Pulmonary artery endothelial cell (primary cell): ENCODE measurements at places on chromosomes 5 and 9. TPM values are rescaled to one million over a fixed set of nuclear protein-coding genes. Genes with fewer than 3 reads are reported as not detected.

The SPINK4 gene
- total RNA-seq: not detected in 2 replicates

The ZBTB5 gene
- total RNA-seq: 7.5 and 11.5 TPM in 2 replicates

The PCDHA5 gene
- total RNA-seq: 0.04 and 0.07 TPM in 2 replicates

The OTP gene
- total RNA-seq: not detected in 2 replicates

The RALGPS1 gene
- total RNA-seq: 2.4 and 3.1 TPM in 2 replicates

The F2RL2 gene
- total RNA-seq: 0.66 and 1.8 TPM in 2 replicates

The CMBL gene
- 6.1 and 7.1 TPM in 2 replicates for total RNA-seq

The SLC35D2 gene
- total RNA-seq: 20.9 and 24.5 TPM in 2 replicates

The SHISAL2B gene
- total RNA-seq: not detected in 2 replicates

The SPEF2 gene
- total RNA-seq: 0.88 and 0.92 TPM in 2 replicates

The FCN1 gene
- not detected in 2 replicates for total RNA-seq

The DCP2 gene
- 39.7 and 71.9 TPM in 2 replicates for total RNA-seq

The SPATA31C1 gene
- not detected in 2 replicates for total RNA-seq

The BAAT gene
- under 0.01 TPM in 1 of 2 replicates, not detected in the other for total RNA-seq

The GPR151 gene
- 0.04 TPM in 1 of 2 replicates, not detected in the other for total RNA-seq

The TAF11L5 gene
- total RNA-seq: not detected in 2 replicates

The GAPT gene
- total RNA-seq: not detected in 2 replicates

The PCDHGC4 gene
- 0.40 and 0.95 TPM in 2 replicates for total RNA-seq
